ENCODE measurements at places on chromosomes 12 and 14.

- peak; percentile 39 for DNase-seq
Measured at GRCh38 chr14:95291859-95292542, 27.7 kb downstream of the CLMN start.

- no peak for DNase-seq
Measured at GRCh38 chr14:93582516-93582915, 151.8 kb downstream of the UNC79 start.

DNA sequence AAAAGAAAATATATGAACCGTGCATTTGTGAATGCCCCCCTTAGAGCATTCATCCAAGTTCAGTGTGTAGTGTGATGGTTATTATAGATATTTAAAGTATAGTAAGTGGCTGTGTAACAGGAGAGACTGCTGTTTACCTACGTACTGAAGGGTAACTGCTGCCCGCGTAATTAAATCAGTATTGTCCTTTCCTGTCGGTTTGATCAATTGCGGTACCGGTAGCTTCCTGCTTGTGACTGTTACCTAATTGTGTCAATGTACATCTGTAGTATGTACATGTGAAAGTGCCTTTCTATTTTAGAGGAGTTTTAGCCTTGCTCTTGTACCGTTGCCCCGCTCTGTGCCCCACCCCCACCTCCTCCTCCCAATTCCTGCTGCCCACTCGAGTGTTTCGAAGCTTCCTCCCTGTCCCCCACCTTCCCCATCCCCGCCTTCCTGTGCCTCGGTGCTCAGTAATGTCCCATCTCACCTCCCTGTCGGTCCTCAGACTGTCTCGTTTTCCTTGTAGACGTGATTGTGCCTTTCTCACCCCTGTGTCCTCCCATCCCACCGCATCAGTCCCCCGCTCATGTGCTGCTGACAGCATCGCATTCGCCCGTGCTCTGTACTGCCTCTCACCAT is 75.0 kb downstream of the KICS2 start:
- DNase-seq: no peak

GRCh38 chr14:103001651-103002396 is 55.5 kb downstream of the CDC42BPB start:
- DNase-seq: no peak

- no peak for DNase-seq
Measured at GRCh38 chr12:23686095-23686494, 263.4 kb downstream of the SOX5 start.

- no peak for DNase-seq
Measured at GRCh38 chr12:65637774-65638173, 186.5 kb upstream of the HMGA2 start.

DNA sequence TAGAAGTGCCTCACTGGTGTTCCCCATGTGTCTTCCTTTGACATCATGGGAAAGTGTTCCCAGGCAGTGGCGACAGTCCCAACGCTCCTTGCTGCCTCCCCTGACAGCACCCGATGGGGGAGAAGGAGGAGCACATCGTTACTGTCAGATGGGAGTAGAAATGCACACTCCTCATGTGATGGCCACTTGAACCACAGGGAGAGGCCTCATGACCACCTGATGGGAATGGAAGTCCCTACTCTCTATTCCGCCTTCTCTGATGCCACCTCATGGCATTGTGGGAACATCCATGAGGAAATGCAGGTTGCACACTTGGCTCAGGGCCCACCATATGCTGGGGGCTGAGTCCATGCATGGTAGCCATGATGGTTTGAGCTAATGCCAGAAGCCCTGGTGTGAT is 14.3 kb upstream of the CORO1C start:
- no peak for DNase-seq

- no peak for DNase-seq
Measured at GRCh38 chr14:76763096-76764041, 2.1 kb downstream of the VASH1 start.

DNA sequence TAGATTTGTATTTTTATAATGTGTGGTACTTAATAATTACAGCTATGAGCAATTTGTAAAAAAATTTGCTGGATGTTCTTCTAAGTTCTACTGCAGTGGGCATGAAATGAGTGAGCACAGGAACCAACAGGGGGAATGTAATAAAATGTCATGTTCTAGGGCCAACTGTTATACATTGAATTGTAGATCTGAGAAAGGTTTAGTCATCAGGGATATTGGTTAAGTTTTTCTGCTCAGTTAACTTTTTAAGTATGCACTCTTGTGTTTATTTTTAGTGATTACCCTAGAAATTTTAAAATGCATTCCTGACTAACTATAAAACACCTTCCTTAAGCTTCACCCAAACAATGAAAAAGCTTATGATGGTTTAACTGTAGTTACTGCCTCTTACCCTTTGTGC is 101.8 kb downstream of the CAND1 start:
- no peak for DNase-seq

DNA sequence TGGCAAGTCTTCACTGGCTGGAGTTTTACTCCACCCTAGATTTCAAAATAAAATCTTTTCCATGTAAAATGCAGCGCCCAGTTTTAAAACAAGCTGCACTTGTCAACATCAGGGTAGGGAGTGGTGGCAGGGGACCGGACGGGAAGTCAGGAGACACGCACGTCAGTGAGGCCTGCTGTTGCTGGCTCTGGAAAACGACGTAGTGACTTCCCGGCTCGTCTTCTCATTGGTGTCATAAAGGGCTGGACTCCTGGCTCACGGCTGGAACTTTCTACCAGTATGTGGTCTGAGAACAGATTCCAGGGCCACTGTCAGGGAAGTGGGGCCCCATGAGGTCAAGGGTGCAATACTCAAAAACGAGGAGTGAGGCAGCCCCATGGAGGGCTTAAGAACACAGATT is 64.2 kb upstream of the FOXN3 start:
- DNase-seq: no peak

DNA sequence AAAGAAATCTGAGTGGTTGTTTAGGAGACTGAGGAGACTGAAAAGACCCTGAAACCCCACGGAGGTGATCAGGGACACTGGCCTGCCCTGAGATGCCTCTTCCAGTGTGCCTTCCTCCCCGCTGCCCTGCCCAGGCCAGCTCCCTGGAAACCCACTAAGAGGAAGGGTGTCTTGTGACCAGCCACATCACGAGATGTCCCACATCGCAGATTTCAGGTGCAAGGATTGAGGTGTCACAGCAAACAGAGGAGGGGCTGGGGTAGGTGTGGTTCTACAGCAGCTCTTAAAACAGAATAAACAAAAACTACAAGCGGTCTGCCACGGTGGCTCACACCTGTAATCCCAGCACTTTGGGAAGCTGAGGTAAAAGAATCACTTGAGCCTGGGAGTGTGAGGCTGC is 184.3 kb upstream of the C14orf180 start:
- DNase-seq: no peak
